ENCODE measurements at places on chromosomes 4 and X.
A peak's percentile ranks its signal among the peaks of the same experiment; 100 is the strongest.

GRCh38 chrX:147935156-147935758, 23.5 kb downstream of the FMR1 start:
- H3K4me1 ChIP-seq = no peaks in the 10 kb centered on the region
- H3K27ac ChIP-seq = no peak overlapping the region
- H3K27me3 ChIP-seq = no peaks in the 10 kb centered on the region

DNA sequence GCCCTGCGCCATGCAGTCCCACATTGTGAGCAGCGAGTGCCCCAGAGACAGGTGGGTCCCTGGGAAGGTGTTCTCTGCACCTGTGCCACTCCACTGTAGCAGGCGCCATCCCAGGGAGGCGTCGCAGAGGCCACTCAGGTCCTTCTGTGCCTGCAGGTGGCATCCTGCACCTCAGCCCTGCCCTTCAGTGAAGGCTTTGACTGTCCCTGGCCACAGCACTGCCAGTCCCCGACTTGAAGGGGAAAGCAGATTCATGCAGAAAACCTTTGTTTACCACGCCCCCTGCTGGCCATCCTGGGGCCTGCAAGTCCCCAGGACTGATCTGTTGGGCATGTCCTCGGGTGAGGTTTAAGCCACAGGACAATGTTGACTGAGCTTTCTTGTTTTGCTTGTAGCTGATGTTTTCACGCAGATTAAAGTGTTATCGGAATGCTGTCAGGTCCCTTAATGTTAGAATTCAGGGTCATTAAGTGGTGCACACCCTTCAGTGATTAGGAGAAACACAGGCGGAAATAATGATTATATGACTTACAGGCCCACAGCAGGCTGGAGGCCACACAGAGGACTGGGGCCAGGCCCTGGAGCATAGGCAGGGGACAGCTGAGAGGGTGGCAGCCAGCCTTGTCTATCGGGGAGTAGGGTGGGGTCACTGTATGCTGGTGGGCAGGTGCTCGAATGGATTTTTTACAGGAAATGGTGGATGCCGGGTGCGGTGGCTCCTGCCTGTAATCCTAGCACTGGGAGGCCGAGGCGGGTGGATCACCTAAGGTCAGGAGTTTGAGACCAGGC, 5.0 kb downstream of the TACC3 start:
- no peaks in the 10 kb centered on the region for H3K36me3 ChIP-seq
- no peaks in the 10 kb centered on the region for H3K4me1 ChIP-seq
- no peak overlapping the region for H3K4me3 ChIP-seq
- H3K27me3 ChIP-seq = no peaks in the 10 kb centered on the region

- no peaks in the 10 kb centered on the region for H3K36me3 ChIP-seq
- no peak overlapping the region for H3K27ac ChIP-seq
- no peak overlapping the region for H3K4me3 ChIP-seq
- H3K27me3 ChIP-seq = no peaks in the 10 kb centered on the region
Measured at GRCh38 chrX:113522814-113523213, 682.2 kb upstream of the AMOT start.

- H3K4me3 ChIP-seq = no peak overlapping the region
- no peak for DNase-seq
- H3K27ac ChIP-seq = no peak overlapping the region
- no peaks in the 10 kb centered on the region for H3K27me3 ChIP-seq
Measured at GRCh38 chr4:114400531-114400930, 198.1 kb upstream of the UGT8 start.

GRCh38 chr4:183175631-183176232, 76.7 kb downstream of the WWC2 start:
- peaks cover 30% of the 10 kb centered on the region for H3K4me1 ChIP-seq
- H3K36me3 ChIP-seq = no peaks in the 10 kb centered on the region
- peak overlapping the region; percentile 8 for H3K27ac ChIP-seq
- DNase-seq = no peak

GRCh38 chrX:78673246-78673645, 14.1 kb upstream of the RTL3 start:
- no peak overlapping the region for H3K27ac ChIP-seq
- DNase-seq = no peak
- H3K4me1 ChIP-seq = no peaks in the 10 kb centered on the region
- H3K36me3 ChIP-seq = no peaks in the 10 kb centered on the region

GRCh38 chrX:7953446-7953845, 26.2 kb upstream of the PNPLA4 start:
- no peak overlapping the region for H3K4me3 ChIP-seq
- no peak for DNase-seq
- no peak overlapping the region for H3K27ac ChIP-seq
- H3K27me3 ChIP-seq = no peaks in the 10 kb centered on the region

GRCh38 chrX:129654652-129655546, at the start of gene APLN:
Gene APLN, minus strand, starts transcription at chrX:129654956. Its CDS starts 326 bp downstream, at chrX:129654630.
- peak; percentile 55 for DNase-seq
- no peaks in the 10 kb centered on the region for H3K27me3 ChIP-seq
- H3K4me1 ChIP-seq = peaks cover 18% of the 10 kb centered on the region
- no peaks in the 10 kb centered on the region for H3K36me3 ChIP-seq
- H3K27ac ChIP-seq = no peak within 1 kb of the TSS

- no peak overlapping the region for H3K4me3 ChIP-seq
- H3K4me1 ChIP-seq = no peaks in the 10 kb centered on the region
- H3K27me3 ChIP-seq = no peaks in the 10 kb centered on the region
- no peak for DNase-seq
- H3K36me3 ChIP-seq = no peaks in the 10 kb centered on the region
Measured at GRCh38 chr4:2443956-2444740, 24.8 kb upstream of the RNF4 start.

DNA sequence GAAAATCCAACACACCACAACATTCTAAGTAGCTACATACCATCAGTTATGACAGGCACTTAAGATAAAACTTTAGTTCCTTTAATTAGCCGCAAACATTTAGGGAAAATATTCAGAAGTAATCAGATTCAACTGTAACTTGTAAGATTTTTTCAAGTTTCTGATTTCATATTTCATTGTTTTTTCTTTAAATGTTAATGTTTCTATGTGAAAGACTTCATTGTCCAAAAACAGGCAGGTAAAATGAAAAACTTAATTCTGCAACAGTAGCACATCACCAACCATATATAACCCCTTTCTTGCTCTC, 11.6 kb upstream of the ODAM start:
- DNase-seq = no peak
- no peak overlapping the region for H3K27ac ChIP-seq
- no peaks in the 10 kb centered on the region for H3K4me1 ChIP-seq
- no peak overlapping the region for H3K4me3 ChIP-seq
- no peaks in the 10 kb centered on the region for H3K36me3 ChIP-seq

GRCh38 chrX:115940888-115941332, 229.6 kb upstream of the AGTR2 start:
- no peaks in the 10 kb centered on the region for H3K27me3 ChIP-seq
- peak; percentile 76 for DNase-seq
- no peaks in the 10 kb centered on the region for H3K4me1 ChIP-seq
- H3K4me3 ChIP-seq = peak overlapping the region; percentile 24
- H3K27ac ChIP-seq = no peak overlapping the region
- H3K36me3 ChIP-seq = no peaks in the 10 kb centered on the region

DNA sequence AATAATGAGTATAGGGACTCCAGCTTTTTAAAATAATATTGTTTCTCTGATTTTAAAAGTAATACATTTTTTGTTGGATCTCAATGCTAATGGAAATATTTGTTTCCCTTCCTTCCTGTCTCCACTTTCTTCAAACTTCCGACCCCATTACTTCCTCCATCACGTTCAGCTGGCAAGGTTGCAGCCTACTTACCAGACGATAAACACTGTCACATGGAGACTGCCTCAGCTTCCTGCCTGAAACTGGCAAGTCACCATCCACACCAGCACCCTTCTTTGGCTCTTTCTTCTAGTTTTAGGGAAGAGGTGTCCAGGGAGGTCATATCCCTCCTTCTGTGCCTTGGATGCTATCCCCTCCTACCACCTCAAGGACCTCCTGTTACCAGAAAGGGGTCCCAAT, 3.4 kb upstream of the INTU start:
- no peaks in the 10 kb centered on the region for H3K36me3 ChIP-seq
- no peak for DNase-seq
- H3K27me3 ChIP-seq = no peaks in the 10 kb centered on the region
- no peak overlapping the region for H3K4me3 ChIP-seq

DNA sequence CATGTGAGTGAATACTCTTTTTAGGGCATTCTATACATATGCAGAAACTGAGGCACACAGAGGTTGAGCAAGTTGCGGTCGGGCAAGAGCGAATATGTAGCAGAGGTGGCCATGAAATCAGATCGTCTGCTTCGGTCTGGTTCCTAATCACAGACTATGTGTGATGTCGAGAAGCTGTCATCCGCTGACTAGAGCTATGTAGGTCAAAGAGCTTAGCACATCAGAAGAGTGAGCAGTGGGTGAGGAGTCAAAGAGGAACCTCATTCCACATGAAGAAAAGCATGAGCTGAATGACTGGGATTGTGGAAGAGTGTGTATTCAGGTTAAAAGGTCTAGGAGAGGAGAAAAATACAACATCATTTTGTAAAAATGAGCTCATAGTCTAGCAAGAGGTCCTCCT, 19.0 kb downstream of the GAB3 start:
- DNase-seq = no peak
- peak overlapping the region; percentile 62 for H3K27ac ChIP-seq
- no peak overlapping the region for H3K4me3 ChIP-seq
- H3K27me3 ChIP-seq = no peaks in the 10 kb centered on the region

GRCh38 chr4:75555294-75556164, at the start of gene ODAPH:
Gene ODAPH, plus strand, starts transcription at chr4:75556066. Its CDS starts 17 bp downstream, at chr4:75556083.
- no peaks in the 10 kb centered on the region for H3K27me3 ChIP-seq
- H3K4me1 ChIP-seq = no peaks in the 10 kb centered on the region
- no peaks in the 10 kb centered on the region for H3K36me3 ChIP-seq
- H3K27ac ChIP-seq = no peak within 1 kb of the TSS

DNA sequence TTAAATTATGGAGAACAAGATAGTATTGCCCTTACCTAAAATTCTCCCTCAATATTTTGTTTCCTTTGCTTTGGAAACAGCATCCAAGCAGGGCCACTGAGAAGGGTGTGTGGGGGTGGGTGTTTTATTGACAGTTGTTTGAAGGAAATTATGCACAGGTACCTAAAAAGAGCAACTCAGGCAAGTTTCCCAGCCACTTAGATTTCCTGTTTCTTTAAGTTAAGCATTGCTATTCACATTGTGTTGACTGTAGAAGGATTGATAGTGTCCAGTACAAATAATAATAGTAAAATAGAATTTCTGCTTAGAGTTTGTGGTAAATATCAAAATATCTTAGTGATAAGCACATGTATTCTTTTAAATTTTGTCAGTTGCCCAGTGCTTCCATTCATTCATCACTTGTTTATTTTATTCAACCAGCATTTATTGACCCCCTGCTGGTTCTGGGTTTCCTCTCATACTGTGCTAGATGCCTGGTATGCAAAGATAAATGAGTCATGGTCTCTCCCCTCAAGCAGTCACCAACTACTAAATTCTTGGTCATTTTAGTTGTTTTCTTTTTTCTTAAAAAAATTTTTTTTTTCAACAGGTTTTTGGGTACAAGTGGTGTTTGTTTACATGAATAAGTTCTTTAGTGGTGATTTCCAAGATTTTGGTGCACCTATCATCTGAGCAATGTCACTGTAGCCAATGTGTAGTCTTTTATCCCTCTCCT, 50.0 kb downstream of the GALNT7 start:
- DNase-seq = no peak
- H3K36me3 ChIP-seq = no peaks in the 10 kb centered on the region
- H3K27me3 ChIP-seq = no peaks in the 10 kb centered on the region
- no peaks in the 10 kb centered on the region for H3K4me1 ChIP-seq

GRCh38 chr4:24778464-24779225, 16.7 kb upstream of the SOD3 start:
- H3K27me3 ChIP-seq = no peaks in the 10 kb centered on the region
- no peak overlapping the region for H3K4me3 ChIP-seq
- DNase-seq = peak; percentile 75
- H3K27ac ChIP-seq = peak overlapping the region; percentile 29
- H3K4me1 ChIP-seq = no peaks in the 10 kb centered on the region

GRCh38 chr4:141711211-141711610, 74.8 kb downstream of the IL15 start:
- DNase-seq = no peak
- H3K36me3 ChIP-seq = no peaks in the 10 kb centered on the region
- H3K4me1 ChIP-seq = no peaks in the 10 kb centered on the region
- no peak overlapping the region for H3K27ac ChIP-seq

DNA sequence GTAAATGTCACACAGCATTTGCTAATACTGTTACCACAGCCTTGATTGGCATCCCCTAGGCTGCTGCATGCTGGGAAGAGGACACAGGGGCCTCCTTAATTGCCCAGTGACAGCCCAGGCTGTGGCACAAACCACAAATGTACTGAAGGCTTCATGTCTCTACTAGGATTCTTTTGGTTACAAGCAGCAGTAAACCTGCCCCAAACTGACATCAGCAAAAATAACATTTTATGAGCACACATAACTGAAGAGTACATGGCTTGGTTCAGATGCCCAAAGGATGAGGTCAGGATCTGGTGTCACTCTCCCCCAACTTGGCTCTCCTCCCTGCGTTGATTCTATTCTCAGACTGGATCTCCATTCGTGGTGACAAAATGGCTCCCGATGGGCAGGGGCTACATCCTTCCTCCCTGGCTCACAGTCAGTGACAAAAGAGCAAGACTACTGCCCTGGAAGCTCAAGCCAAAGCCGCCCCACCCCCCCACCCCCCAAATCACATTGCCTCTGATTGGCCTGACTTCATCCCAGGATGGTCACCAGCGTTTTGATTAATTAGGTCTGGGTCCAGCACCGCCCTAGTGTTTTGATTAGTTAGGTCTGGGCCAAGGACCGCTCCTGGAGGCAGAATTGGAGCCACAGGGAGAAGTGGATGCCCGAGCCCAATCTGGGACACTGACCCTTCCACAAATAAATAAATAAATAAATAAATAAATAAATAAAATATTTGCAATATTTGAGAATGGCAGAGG, 180.5 kb upstream of the RBPJ start:
- no peaks in the 10 kb centered on the region for H3K36me3 ChIP-seq
- no peaks in the 10 kb centered on the region for H3K4me1 ChIP-seq
- DNase-seq = no peak
- H3K4me3 ChIP-seq = no peak overlapping the region
- H3K27ac ChIP-seq = peak overlapping the region; percentile 33

DNA sequence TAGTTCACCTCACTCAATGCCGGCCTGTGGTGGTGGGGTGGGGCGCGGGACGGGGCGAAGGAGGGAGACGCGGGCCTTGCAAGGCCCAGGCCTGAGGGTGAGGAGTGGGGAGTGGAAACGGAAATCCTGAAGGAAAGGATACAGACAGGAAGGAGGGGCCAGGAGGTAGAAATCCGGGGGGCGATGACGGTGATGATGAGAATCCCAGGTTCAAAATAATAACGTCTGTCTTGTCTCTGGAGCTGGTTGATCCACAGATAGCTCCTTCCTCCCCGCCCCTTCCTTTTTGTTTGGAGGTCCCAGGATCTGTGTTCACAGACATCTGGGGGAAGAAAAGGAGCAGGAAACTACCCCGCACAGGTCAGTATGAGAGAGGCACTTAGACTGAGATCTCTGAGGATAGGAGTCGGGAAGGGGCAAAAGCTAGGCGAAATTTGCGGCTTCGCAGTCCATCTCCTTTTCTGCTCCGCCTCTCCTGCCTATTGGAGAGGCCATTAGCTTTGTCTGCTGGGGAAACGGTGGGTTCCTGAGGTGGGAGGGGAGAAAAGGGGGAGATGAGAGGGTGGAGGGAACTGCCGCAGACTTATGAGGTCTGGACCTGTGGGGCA, 746 bp downstream of the TCEAL7 start:
- H3K27ac ChIP-seq = no peak overlapping the region
- H3K4me3 ChIP-seq = peak overlapping the region; percentile 18
- no peaks in the 10 kb centered on the region for H3K4me1 ChIP-seq
- no peak for DNase-seq
- no peaks in the 10 kb centered on the region for H3K36me3 ChIP-seq

All from right atrium auricular region (tissue), 2 donors.